Activated T-helper 1 cell treated with anti-CD3 and anti-CD28 coated beads, Interleukin-12 subunit alpha, Interleukin-12 subunit beta, Interleukin-2, Interleukin-4 antibody, amounts not matched to agents 30 ng/mL and 10 ng/mL and 1 ng/mL, durations not matched to agents 14 hours and 24 hours and 36 hours (primary cell): ENCODE measurements at places on chromosomes 5 and 9.

DNA sequence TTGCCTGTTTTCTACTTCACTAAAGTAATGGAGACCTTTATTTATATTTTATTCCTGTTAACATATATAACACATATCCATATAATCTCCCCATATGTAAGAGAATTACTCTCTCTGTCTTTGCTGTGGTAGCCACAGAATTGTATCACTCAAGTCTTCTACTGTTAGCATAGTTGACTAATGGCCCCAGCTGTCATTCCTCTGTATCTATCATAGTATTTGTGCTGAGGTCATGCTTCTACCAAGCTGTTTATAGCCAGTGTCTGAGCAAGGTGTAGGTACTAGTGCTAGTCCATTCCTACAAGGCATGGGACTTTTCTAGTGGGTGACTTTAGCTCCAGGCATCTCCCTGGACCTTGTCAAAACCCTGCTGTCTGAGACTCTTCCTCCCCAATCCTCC, 244.1 kb downstream of the KIAA0825 start:
- DNase-seq = no peak

DNA sequence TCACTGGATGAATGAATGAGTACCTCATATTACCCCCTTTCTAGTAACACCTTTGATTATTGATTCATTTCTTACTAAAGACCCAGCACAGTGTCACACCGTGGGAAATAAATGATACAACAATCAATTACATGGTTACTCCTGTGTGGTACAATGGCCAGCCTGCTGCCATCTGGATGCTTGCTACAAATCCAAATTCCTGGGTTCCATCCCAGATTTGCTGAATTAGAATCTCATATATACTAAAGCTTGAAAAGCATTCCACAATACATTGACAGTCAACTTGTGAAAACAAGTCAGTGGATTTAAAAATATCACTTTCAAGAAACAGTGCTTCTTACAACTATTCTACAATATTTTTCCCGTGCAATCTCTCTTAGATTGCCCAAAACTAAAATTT, 989.3 kb downstream of the PTPRD start:
- DNase-seq = no peak

DNA sequence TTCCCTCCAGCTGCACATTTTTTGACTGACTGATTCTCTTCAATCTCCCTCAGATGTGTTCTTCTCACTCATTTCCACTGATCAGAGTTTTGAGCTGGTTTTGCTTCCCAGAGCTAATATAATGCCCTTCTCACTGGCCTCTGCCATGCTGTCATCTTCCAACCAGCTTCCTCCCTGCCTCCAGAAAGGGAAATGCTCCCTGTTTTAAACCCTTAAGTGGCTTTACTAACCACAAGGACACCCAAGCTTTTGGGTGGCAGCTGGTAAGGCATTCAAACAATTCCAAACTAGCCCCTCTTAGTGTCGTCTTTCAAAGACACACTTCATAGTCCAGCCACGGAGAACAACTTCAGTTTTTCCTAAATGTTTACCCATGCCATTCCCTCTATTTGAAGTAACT, 172.5 kb downstream of the CRB2 start:
- no peak for DNase-seq

GRCh38 chr9:95092262-95093072, 225.0 kb downstream of the FANCC start:
- no peak for DNase-seq

GRCh38 chr5:50767588-50767987, 101.2 kb downstream of the PARP8 start:
- no peak for DNase-seq

DNA sequence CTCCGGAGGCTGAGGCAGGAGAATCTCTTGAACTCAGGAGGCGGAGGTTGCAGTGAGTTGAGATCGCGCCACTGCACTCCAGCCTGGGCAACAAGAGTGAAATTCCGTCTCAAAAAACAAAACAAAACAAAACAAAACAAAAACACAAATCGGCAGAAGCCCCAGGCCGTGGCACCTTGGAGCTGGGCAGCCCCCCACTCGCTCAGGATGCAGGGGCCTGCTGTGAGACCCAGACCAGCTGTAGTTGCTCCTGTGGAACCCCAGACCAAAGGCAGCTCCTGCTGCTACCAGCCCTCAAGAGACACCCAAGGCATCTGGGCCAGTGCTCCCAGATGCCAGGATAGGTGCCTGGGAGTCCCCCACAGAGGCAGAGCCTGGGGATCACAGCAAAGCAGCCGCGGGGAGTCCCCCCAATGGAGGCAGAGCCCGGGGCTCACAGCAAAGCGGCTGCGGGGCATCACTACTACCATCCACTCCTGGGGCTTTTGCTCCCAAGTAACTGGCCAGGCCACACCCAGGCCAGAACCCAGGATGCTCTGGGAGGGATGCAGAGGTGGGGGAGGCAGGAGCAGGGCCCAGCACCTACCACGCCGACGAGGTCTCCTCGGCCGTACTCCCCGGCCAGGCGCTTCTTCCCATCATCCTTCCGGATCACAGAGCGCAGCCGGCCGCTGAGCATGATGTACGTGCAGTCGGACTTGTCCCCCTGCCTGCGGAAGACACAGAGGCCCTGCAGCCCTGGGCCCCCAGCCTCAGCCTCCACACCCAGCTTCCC, 37.7 kb upstream of the NSMF start:
- no peak for DNase-seq

DNA sequence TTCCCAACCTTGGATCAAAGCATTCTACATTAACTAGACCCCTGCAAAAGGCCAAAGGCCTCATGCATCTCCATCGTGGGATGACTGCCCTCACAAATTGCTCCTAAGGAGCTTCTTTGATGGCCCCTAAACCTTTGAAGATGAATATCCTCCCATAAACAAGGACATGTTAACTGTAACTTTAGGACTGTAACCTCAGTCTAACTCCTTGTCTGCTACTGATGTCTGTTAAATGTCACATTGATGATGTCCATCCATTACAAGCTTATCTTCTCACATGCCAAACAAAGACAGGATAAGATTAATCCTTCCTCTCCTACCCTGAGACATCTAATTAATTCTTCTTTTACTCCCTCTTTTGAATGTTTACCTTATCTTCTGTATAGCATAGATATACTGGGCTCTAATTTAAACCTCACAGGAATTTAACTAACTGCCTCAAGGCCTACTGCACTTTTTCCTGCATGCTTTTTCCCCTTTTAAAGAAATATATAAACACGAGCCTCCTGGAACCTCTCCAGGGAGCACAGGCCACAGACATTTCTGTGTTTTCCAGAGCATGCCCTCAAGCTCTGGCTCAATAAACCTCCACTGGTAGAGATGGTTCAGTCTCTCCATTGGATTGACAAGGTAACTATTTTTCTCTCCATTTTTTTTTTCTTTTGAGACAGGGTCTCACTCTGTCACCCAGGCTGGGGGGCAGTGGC, 90.6 kb upstream of the SLC25A48 start:
- no peak for DNase-seq
